ENCODE measurements at places on chromosomes 2 and 18. TPM values are rescaled to one million over a fixed set of nuclear protein-coding genes. Genes with fewer than 3 reads are reported as not detected.

Gene ARHGAP25
- not detected for total RNA-seq

Gene LCT
- total RNA-seq: 0.03 TPM

Gene ANKRD62
- not detected for total RNA-seq

Gene OTX1
- total RNA-seq: 4.6 TPM

Gene ITGB6
- total RNA-seq: 1.0 TPM

Gene OTOS
- total RNA-seq: not detected

Gene MTCL1
- 60.5 TPM for total RNA-seq

Gene FNDC4
- total RNA-seq: 3.9 TPM

Gene DUSP19
- 0.70 TPM for total RNA-seq

Gene FABP1
- total RNA-seq: not detected

Gene SFT2D3
- 3.8 TPM for total RNA-seq

Gene KCNIP3
- 1.7 TPM for total RNA-seq

Gene SPDYA
- 0.14 TPM for total RNA-seq

Gene ARHGAP15
- total RNA-seq: not detected

Gene MC2R
- total RNA-seq: not detected

Gene WDFY1
- 35.4 TPM for total RNA-seq

Gene CHRNG
- total RNA-seq: not detected

Gene RIT2
- total RNA-seq: not detected

Gene SH3BP4
- 27.8 TPM for total RNA-seq

Gene LRATD1
- not detected for total RNA-seq

Gene CCDC68
- 3.4 TPM for total RNA-seq

Gene PAPOLG
- 9.6 TPM for total RNA-seq

Gene SRD5A2
- total RNA-seq: not detected

Gene CPO
- total RNA-seq: not detected

Gene IL18R1
- 0.80 TPM for total RNA-seq

Gene GREB1
- 2.7 TPM for total RNA-seq

Gene DAPL1
- total RNA-seq: not detected

Gene AKAIN1
- not detected for total RNA-seq

Gene MROH2A
- 0.28 TPM for total RNA-seq

Gene FBXO11
- 40.3 TPM for total RNA-seq

Gene SCYGR6
- total RNA-seq: not detected

Gene RELCH
- total RNA-seq: 14.2 TPM

Gene POTEF
- total RNA-seq: 0.03 TPM
